ENCODE measurements at places on chromosomes 4 and X.

DNA sequence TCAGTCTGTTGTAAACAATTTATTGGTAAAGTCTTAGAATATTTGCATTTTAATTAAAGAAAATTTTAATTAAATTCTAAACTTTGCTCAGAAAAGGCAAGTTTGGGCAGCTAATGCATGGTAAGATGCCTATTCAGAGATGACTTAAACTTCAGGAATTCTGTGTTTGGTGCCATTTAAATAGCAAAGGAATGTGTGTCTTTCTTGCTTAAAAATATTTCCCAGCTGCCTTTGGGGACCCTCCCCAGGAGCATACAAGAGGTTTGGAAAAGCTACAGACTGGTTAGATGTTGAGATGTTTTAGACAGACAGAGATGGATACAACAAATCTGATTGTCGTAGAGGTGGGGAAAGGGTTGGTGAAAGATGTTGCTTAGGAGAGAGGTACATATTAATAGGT lies 36.5 kb downstream of the AFF2 start:
- DNase-seq, result no peak

DNA sequence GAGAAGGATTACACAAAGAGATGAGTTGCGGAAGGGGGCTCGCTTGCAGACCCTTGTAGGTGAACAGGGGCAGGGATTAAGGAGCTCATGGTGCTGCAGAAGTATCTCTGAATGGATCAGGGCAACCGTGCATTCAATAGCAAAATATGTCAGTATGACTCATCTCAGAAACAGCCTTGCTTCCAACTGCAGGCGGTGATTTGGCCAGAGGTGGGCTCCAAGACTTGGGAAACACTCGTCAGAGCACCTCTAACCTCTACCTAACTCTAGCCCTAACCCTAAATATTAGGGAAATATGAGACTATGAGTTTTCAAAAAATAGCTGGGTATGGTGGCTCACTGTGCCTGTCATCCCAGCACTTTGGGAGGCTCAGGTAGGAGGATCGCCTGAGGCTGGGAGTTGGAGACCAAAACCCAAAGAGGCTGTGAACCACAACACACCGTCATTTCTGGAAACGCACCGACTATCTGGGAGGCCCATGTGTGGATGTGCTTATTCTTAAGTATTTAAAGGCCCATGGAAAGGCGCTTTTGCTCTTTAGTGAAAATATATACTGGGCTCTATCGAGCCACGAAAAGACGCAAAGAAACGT lies 102.6 kb downstream of the DHRSX start:
- DNase-seq, result no peak

DNA sequence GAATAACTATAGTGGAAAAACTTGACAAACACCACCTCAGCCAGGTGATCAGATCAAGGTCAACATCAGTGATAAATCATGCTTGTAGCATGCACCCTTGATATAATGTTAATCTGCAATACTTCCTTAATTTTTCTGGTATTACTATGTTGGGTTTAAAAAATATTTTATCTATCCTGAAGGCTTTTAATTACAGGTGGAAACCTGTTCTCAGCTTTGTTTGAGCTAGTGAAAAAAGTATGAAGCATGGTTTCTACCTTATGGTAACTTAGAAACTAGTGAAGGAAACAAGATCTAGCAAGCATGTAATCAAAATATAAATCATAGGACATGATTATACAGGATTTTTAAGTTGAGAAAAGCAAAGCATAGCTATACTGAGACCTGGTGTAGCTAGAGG lies 26.6 kb downstream of the MAOA start:
- DNase-seq, result no peak

DNA sequence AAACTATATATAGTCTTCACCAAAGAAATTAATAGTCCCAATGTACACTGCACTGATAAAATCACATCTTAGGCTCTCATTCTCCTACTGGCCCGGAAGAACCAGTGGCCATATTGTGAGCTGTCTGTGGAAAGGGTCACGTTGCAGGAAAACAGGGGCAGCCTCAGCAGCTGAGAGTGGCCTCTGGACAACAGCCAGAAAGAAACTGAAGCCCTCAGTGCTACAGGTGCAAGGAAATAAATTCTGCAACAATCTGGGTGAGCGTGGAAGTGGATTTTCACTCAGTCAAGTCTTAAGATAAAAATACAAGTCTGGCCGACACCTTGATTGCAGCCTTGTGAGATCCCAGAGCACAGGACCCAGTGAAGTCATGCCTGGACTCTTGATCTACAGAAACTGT lies 3.2 kb upstream of the SLC25A14 start:
- DNase-seq, result no peak

- DNase-seq, result no peak
These were observed 3.9 kb upstream of the GLRB start for GRCh38 chr4:157072002-157072401.

- DNase-seq, result peak; percentile 23
These were observed 176.7 kb downstream of the LDB2 start for GRCh38 chr4:16721613-16722291.

DNA sequence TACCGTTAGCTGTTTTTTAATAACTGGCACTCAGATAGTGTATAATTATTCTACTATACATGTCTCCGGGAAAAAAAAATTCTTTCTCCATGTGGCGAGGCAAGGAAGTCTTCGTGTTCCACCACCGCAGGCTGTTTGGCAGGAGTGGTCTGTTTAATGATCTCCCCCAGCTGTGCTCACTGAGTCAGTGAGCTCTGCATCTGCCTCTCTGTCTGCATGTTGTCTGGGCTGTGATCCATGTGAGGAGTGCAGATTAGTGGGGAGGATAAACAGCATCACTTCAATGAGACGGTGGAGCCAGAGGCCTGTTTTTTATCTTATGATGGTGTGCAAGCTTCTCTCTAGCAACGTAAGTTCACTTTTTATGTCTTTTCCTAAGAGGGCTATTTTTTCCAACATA lies 69.8 kb downstream of the RPS3A start:
- DNase-seq, result no peak

DNA sequence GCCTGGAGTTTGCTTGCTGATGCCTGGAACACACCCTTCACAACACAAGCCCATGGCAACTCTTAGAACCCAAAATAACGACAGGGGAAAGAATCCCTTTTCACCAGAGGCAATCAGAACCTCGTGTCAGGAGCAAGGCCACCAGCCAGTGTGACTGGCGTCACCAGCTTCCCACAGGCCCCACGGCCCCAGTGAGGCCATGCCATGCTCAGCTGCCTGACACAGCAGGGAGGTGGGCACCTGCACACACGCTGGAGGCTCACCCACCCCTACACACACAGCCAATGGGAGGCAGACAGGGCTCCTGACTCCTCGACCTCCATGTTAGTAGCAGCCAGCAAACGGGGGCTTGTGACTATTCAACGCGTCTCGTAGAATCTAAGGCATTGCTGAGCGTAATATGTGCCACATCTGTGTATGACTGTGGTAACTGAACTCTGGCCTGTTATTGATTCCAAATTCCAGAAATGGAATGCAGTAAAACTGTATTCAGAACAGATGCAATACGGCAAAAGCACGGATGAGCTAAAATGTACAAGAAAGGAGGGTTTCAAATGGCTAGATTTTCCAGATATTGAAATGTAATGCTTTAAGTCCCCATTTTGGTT lies 28.5 kb downstream of the RNF212 start:
- no peak for DNase-seq

- no peak for DNase-seq
These were observed 595.2 kb downstream of the MID1IP1 start for GRCh38 chrX:39396358-39396995.
